ENCODE measurements at places on chromosomes 2 and 18.

- DNase-seq, result no peak
These were observed 704.9 kb downstream of the DCDC2C start for GRCh38 chr2:4408321-4408720.

- DNase-seq, result no peak
These were observed 332.3 kb downstream of the NCKAP5 start for GRCh38 chr2:133235968-133236367.

DNA sequence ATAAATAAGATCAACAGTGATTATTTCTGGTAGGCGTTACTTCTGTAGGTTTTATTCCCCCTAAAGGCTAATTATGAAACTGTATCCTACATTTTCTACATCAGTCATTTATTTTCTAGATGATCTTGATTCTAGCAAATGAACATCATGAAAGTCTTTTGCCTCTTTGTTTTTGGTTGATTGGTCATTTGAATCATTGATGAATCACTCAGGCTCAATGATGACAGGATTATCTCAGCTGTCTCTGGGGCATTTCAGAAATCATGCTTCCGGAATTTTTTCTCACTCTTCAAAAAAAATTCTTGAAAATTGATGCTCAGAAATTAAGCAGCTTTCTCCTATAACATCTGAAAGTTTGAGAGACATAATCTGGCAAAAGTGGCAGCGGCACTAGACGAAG is 298.9 kb upstream of the TCF4 start:
- no peak for DNase-seq

DNA sequence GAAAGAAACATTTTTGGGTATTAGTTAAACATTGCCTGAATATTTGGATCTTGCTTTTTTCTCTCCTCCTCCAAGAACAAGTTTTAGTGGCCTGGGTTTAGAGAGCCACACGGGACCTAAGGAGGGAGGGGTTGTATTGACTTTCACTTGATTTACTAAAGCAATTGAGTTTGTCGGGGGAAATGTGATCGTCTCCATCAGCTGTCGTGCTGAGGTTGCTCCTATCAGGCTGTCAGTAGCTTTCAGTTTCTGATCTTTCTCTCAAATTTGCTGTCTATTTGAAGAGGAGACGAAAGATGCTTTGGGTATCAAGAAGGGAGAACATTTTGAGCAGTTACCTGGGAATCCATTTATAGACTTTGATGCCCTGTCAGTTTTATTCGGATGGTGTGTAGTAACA is 106.0 kb downstream of the SETBP1 start:
- DNase-seq, result no peak

Measured in NCI-H1105 treated with DMSO at 0.1 percent for 48 hours (cell line).